ENCODE measurements at places on chromosomes 12 and 14.

- no peak for DNase-seq
These were observed 947 bp upstream of the LRRC9 start for GRCh38 chr14:59918824-59919569.

- DNase-seq: no peak
These were observed 338.2 kb downstream of the TRHDE start for GRCh38 chr12:72610342-72610741.

GRCh38 chr14:104974665-104975390 is 3.3 kb downstream of the AHNAK2 start:
- no peak for DNase-seq

DNA sequence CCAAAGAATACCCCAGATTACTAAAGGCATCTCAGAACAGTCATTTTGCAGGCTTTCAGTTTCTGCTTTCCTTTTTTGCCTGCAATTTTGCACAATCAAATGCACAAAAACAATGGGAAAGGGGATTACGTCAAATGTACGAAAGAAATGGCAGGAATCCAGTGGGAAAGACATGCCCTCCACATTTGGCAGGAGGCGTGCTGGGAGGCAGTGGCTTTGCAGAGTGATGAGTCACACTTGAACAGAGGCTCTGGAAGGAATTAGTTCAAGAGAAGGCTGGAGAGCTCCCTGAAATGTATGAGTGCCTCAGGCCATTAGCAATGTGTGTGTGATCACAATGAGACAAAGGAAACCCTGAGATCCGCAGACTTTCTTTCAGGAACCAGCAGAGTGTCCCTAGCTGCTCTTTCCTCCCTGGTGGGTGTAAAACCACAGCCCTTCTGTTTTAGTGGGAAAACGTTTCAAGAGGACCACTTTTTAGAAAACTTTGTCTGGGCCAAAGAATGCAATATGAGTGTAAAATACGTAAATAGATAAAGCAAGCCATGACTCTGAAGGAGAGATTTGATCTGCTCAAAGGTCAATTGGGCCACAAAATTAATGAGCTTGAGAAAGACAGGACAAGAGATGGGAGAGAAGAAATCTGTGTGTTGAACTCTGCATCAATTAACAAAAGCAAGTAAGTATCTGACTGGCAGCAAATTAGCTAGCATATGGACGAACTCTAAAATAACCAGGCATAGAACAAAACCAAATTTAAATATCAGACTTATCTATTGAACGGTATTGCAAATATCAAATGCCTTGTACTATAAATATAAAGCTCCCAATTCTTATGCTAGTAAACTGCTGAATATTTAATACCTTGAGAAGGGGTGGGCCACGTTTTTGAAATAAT is 155.4 kb upstream of the PDE3A start:
- DNase-seq: no peak

GRCh38 chr14:75720842-75721498 is 59.9 kb downstream of the TTLL5 start:
- no peak for DNase-seq

DNA sequence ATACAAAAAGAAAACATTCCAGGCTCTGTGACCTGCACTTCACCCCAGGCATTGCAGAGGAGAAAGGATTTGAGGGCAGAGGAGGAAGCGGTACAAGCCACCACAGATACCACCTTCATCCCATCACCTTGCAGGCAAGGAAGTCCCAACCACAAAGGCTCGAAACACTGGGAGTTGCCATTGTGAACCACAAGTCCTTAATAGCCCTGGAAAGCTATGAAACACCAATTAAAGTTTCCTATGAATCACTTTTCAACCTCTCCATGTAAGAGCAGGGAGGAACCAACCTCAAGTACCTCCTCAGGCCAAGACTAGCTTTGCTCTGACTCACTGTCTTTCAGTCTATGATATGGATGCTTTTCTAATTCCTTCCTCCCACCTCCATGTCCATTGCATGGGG is 27.0 kb downstream of the MAP3K9 start:
- peak; percentile 9 for DNase-seq

DNA sequence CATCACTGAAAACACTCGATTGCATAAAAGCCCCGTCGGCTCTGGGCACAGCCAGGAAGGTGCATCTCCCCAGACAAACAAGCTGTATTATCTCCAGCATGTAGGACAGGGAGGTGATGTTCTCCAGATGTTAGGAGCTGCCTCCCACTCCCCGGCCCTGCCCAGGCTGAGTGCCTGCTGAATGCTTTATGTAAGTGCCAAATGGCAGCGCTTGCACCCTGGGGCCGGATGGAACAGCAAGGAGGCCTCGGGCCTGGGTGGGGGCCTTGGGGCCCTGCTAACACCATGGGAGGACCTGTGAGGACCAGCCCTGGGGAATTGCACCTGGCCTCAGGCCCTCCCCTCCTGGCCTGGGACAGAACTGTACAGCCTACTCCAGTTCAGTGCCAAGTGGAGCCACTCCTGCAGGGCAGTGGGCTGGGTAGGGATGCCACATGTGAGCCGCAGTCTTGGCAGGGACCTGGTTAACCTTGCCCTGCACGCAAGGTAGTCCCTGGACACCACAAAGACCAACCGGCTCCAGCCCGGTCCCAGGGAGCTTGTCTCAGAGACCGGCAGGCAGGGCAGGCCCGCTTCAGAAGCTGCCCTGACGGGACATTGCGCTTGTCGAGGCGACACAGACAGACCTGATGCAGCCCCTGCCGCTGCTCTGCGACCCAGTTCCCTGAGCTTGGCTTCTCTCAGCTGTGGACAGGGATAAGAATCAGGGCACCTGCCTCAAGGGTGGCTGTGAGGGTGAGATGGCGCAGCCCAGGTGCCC is 35.3 kb upstream of the PPP1R13B start:
- no peak for DNase-seq

DNA sequence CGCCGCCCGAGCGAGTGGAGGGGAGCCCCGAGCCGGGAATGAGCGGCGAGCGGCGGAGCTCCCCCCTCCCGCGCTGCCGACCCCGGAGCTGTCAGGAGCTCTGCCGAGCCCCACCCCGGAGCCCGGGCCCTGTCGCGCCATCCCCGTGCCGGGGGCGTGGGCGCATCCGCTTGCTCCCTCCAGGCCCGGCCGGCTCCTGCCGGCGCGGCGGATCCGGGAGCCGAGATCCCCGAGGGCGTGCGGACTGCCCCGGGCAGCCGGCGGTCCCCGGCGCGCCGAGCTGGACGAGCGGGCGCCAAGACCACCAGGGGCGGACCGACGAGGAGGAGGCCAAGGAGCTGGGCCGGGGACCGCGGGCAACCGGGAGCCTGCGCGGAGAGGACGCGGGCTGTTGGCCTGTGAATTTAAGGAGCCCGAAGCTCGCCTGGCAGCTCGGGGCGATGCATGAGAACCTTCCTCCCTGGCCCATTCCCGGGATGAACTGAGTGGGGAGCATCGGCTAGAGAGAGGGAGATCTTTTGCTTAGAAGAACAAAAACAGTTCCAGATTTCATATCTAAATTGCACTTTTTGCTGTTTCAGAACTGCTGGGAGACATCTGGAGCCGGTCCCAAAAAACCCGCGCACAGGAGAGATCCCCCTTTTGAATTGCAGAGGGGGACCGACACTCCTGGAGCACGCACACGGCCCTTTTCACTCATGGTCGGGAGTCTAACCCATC is 2.0 kb downstream of the PTHLH start:
- no peak for DNase-seq
